ENCODE measurements at places on chromosomes 2 and 18.

DNA sequence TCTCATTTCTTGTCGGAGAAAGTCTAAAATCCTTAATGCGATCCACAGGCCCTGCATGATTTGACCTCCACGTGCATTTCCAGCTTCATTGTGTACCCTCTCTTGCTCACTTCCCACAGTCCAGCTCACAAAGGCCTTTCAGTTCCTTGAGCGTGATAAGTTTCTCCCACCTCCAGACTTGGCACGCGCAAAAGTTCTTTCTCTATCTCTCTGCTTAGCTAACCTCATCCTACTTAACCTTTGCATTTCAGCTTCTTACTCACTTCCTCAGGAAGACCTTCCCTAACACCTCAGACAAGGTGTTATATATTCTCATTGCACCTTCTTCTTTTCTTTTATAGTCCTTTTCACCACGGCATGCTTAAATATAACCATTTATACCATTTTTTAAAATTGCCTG, 124.8 kb upstream of the XPO1 start:
- no peak for DNase-seq

DNA sequence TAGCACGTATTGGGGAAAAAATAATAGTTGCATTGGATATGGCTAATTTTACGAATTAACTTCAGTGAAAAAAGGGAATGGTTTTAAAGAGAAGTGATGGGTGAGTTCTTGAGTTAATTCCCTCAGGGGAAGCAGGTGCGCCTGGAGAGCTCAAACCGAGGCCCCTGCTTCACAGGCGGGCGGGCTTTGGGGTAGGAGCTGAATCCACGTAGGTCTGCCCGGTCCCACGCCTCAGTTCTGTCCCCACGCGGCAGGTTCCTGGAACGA, 44.1 kb downstream of the GORASP2 start:
- DNase-seq, result no peak

DNA sequence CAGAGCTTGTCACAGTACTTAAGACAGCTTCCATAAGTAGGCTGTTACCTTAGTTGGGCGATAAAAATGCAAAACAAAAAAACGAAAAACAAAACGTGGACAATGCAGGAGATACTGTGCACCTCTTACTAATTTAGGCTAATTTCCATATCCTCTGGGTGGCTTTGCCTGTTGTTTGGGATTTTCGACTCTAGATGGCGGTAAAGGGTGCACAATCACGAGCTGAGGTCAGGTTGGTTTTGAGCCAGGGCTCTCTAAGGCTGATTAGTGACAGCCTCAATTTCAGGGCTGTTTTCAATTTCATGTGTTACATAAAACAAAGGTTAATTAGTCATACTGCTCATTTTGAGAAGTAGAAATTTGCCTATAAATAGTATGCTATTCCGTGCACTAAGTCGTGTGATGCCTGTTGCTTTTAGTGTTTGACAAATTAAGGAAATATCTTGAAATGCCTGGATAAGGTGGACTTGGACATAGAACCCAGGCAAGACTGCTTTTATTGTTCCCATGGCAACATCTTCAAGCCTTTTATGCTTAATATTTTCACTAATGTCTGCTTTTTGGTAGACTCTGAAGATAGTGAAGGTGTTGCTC, 493.1 kb downstream of the SOCS6 start:
- DNase-seq, result peak; percentile 75

DNA sequence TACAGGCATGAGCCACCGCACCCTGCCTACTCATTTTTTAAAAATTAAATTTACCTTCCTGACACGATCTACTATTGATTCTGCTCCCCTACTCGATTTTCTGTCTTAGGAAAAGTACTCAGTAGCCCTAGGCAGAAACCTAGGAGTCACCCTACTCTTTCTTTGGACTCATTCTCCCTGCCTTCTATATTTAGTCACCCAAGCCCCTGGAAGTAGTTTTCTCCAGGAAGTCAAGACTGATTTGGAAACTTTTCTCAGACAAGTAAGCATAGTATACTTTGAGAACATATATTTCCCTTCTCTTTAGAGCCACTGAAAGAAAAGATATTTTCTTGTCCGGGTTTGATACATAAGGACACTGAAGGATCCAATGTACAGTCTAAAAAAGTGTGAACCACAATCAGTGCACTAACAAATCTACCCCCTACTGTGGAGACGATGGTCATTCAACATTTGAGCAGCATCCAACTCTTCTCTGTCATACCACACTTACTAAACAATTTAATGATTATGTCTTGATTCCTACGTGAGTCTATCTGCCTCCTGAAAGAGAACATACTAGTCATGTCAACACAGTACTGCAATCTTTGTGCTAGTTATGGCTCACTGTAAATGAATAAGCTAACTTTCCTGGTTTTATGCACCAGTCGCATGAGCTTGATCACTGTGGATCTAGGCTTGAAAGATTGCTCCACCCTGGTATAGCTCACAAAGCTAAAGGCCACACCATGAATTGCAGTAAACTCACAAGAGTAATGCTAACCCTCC, 19.8 kb downstream of the YWHAQ start:
- no peak for DNase-seq

DNA sequence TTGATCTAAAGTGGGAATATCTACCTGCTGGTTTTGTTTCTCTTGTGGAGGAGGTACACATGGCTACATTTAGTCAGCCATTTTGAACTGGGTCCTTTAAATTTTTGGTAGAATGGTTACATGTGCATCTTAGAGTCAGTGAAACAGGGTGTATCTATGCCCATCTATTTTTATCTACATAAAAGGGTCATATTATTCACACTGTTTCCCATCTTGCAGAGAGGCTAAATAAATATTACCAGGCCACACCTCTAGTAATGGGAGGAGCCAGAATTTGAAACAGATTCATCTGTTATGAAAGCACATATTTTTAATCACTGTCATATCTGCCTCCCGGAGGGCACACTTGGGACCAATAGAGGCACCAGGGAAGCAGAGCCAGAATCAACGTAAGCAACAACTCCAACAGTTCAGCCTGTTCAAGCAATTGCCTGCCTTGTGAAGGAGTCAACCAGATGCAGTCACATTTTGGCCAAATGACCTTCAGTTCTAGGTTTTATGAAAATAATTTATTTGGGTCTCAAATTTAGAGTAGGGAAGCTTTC, 376.8 kb downstream of the TSN start:
- DNase-seq, result no peak

DNA sequence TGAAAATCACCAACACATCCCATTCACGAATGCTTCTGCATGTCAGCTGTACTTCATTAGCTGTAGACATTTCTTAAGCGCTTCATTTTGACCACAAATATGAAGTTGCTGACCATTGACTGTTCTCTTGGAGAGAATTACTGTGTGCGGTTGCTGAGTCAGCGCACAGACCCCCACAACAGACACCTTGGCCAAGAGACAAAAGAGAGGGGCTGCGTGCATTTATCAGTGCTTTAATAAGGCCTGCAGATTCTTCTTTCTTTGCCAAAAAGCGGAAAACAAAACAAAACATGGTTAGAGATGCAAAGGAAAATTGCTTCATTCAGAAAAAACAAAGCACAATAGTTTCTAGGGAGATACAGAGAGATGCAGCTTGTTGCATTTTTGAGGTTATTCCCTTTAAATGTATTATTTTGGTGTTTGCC, 174.7 kb downstream of the ACKR3 start:
- DNase-seq, result no peak

DNA sequence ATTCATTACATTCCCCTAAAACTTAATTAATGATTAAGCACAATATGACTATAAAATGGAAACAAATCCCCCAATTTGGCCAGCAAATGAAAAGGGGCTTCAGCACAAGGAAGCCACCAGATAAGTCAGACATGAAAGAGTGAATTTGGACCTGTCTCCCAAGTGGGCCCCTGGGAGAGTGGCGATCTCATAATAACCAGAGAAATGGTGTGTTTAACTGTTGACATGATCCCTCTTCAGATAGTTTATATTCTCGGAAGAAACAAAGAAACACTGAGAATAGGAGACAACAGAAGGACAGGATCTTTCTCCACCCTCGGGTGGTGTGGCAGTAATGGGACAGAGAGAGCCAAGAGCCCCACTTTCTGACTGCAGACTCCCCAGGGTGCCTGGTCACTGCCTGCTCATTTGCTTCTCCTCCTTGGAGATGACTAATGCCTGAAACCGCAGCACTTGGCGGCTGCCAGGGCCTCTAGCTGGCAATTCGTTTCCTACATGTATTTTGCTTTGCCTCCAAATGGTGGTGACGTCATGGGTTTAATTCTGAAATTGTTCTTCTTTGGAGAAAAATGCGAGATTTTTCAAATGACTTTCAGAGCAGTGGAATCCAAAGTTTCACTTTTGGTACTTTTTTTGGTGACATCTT, 46.4 kb upstream of the SPP2 start:
- DNase-seq, result no peak

- no peak for DNase-seq
Measured at GRCh38 chr18:56083523-56084287, 495.7 kb upstream of the TCF4 start.

DNA sequence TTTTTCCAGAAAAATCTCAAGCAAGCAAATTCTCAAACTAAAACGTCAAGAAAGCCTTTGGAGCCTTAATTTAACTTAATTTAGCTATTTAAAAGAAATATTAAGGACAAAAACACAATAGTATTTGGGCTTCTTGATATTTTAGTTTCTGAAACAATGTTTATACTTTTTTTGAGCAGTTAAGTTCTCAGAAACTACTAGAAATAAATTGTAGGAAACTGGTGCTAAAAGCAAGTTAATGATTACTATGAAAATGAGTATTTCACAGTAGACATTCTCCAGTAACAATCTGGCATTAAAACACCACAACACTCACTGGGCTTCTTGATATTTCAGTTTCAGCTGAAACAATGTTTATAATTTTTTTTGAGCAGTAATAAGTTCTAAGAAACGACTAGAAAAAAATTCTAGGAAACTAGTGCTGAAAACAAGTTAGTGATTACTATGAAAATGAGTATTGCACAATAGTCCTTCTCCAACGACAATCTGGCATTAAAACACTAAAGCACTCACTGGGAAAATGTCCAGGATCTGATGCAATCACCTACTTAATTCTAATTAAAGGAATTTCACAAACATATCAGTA, 45.1 kb downstream of the TRAK2 start:
- no peak for DNase-seq

- DNase-seq, result no peak
Measured at GRCh38 chr2:67002618-67003371, 394.3 kb upstream of the ETAA1 start.

DNA sequence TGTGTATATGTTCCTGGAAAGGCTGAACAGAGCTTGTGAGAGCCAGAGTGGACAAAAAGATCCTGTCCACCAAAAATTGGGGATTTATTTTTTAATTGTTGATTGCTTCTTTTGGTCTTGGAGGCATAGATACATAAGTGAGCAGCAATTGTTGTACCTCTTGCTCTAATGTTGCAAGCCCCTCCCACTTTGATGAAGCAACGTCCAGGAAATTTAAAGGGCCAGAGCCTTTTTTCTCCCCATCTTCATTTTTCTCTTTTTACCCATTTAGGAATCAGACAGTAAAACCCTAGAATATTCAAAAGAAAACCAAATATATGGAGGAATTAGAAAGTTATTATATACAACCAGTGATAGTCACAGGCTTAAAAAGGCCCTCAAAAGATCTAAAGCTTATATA, 871.8 kb upstream of the NRXN1 start:
- no peak for DNase-seq

DNA sequence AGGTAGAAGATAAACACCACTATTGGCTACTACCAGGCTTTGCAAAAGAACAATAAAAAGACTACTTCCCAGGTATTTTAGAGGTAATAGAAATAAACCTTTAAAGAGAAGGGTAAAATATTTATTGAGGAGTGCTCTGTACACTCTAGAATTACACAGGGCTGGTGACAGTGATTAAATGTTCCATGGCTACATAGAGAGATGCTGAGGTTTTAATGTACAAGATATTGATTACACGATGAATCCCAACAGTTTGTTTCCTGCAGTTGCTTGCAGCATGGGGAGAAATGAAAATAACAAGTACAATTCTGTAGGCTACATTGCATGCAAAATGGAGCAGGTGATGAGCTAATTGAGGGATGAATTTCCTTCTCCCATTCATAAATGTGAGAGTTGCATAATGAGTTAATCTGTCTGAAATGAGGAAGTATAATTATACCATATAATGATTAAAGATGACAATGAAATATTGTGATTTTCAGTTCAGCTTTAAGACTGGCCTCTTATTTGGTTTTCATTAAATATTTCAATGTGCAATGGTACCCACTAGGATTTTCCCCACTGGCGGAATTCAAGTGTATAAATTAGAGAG, 266.1 kb downstream of the SOCS6 start:
- no peak for DNase-seq

GRCh38 chr18:34807106-34807796, 97.2 kb downstream of the DTNA start:
- DNase-seq, result no peak

DNA sequence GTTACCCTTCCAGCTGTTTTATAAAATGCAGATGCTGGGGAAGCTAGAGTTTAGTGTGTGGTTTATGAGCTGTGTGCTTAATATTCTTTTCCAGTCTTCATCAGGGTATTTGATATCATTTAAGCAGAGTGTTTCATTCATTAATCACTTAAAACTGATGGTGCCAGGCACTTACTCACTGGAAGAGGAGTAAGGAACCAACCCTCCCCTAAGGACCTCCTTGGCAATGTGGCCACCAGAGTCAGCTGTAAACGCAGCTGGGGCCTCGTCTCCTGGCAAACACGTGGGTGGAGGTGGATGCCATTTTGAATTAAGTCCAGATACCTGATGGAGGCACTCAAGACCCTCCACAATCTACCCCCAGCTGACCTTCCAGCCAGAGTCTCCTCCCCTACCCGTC, 331.6 kb downstream of the CLIP4 start:
- no peak for DNase-seq

- no peak for DNase-seq
Measured at GRCh38 chr2:65541773-65542172, 109.4 kb upstream of the SPRED2 start.

DNA sequence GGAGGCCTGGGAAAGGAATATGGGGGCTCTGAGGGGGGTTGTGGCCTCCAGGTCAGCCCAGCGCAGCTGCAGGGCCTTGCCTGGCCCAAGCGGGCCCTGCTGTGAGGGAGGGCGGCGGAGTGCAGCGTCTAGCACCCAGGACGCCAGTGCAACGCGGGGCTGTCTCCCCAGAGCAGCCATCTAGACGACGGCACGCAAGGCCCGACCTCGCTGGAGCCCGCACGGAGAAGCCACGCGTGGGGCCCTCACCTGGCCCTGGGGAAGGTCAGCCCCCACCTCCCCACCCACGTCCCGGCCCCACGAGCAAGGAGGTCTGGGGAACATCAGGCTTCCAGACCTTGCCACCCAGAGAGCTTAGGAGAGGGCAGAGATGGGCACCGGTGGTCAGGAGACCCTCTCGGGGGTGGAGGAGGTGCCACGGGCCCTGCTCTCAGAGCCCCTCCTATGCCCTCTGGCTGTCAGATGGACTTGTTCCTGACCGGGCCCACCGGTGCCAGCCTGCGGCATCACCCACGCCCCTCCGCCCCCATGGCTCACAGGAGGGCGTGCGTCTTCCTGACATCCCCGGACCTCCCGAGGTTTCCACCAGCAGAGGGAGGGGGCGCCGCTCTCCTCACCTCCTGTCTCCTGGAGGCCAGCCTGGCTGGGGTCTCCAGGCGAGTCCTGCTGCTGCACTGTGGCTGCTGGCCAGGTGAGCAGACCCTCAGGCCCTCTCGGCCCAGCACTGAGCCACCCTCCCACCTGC, 17.0 kb downstream of the GPR35 start:
- no peak for DNase-seq

- DNase-seq, result no peak
Measured at GRCh38 chr18:68734308-68734707, 19.4 kb upstream of the TMX3 start.

GRCh38 chr2:40128796-40129195, 323.1 kb downstream of the SLC8A1 start:
- DNase-seq, result no peak

Measured in neuronal stem cell (in vitro differentiated cells).